ENCODE measurements at places on chromosomes 1 and 21.

DNA sequence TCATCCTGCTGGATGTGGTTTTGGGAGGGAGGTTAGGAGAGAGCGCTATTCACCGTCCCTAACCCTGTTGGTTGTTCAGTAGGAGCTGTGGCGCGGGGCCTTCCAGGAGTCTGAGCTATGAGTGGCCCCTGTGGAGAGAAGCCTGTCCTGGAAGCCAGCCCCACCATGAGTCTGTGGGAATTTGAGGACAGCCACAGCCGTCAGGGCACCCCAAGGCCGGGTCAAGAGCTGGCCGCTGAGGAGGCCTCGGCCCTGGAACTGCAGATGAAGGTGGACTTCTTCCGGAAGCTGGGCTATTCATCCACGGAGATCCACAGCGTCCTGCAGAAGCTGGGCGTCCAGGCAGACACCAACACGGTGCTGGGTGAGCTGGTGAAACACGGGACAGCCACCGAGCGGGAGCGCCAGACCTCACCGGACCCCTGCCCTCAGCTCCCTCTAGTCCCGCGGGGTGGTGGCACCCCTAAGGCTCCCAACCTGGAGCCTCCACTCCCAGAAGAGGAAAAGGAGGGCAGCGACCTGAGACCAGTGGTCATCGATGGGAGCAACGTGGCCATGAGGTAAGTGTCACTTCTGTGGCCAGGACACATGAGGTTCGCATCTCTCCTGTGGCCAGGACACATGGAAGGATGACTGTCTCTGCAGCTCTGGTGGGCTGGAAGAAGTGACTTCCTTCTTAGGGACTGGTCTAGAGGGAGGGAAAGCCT lies 1.2 kb downstream of the ZC3H12A start:
- peak; percentile 21 for DNase-seq

DNA sequence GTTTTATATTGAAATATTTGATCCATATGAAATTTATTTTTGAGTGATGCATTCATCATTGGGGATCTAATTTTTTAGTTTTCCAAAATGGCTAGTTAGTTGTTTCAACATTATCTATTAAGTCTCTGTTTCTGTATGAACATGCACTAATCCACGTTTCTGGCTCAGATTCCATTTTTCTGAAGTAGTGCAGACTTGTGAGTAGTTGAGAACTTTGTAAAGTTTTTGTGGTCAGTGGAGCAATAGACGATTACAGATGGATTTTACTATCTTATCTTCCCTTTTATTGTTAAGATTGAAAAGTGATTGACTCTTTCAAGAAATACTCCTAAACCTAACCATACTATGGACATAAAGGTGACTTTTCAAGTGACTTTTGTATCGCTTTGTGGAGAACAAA lies 16.7 kb downstream of the SOAT1 start:
- no peak for DNase-seq

GRCh38 chr1:29052941-29053340 lies 70.8 kb downstream of the TMEM200B start:
- no peak for DNase-seq

DNA sequence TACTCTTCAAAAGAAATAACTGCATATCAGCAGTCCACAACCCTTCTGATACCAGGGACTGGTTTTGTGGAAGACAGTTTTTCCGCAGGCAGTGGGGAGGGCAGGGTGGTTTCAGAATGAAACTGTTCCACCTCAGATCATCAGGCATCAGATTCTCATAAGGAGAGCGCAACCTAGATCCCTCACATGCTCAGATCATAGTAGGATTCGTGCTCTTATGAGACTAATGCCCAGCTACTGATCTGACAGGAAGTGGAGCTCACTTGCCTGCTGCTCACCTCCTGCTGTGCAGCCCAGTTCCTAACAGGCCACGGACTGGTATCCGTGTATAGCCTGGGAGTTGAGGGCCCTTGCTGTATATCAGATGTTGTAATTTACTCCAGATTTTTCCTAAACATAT lies 11.5 kb downstream of the RO60 start:
- peak; percentile 20 for DNase-seq

DNA sequence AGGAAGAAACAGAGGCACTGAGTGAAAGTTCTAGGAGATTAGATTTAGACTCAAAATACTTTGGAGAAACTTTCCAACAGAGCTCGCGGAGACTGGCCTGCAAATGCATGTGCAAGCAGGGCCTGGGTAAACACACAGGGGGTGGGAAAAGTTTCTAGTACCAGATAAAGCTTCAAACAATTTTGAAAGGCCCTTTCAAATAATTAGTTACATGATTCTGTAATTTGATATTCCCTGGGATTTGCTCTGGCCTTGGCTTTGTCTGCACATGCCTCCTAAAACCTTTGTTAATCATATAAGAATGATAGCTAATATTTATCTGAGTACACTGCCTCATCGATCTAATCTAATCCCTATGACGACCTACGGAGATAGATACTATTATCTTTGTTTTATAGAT lies 31.3 kb downstream of the VTCN1 start:
- no peak for DNase-seq

DNA sequence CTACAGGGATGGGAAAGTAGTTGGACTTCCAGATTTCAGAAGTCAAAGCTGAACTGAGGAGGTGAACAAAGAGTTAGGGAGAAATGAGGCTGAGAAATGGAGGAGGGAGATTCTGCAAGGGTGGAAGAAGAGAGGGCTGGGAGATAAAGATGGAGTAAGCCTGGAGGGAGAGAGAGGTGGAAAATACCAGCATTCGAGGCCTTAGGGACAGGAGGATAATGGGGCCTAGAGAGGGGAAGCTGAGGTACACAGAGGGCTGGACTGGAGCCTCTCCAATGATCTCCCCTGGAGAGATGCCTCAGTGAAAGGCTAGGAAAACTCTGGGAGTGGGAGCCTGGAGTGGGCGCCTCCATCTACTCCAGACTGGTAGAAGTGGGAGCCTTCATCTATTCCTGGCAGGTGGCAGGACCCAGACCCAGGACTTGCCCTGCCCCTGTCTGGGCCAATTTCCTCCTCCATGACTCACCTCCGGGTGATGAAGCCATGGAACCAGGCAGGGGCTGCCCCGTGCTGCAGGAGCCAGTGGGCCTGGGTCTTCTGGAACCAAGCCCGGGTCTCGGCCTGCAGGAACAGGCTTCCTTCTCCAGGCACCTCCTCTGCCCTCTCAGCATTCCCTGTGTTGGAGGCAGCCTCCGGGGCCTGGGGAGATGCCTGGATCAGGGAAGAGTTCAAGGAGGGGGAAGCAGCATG lies 1.9 kb downstream of the SH2D2A start:
- DNase-seq = peak; percentile 60

DNA sequence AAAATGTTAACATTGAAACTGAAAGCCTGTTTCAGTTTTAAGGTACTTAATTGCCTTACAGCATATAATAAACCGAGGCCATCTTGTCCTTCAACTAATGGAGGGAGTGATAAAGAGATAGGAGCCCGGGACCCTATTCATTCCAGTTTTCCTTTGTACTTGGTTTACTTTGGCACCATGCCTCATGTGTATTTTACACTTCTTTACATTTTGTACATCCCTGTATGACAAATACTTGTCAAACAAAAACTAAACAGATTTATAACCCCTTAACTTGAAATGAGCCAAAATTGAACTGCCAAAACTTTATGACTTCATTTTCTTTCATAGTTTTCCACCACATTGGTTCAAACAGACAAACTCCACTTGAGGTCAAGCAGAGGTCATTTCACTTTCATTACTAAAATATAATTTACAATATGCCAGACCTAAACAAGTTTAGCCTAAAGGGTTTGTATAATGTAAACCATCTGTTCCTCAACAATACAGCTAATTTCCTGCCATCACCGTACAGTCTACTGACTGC lies 30.9 kb upstream of the UBE2U start:
- no peak for DNase-seq

- no peak for DNase-seq
Observed at GRCh38 chr1:11044086-11044848, 2.8 kb downstream of the MASP2 start.

GRCh38 chr1:44406737-44407429 lies 1.8 kb downstream of the RNF220 start:
- DNase-seq = peak; percentile 18

DNA sequence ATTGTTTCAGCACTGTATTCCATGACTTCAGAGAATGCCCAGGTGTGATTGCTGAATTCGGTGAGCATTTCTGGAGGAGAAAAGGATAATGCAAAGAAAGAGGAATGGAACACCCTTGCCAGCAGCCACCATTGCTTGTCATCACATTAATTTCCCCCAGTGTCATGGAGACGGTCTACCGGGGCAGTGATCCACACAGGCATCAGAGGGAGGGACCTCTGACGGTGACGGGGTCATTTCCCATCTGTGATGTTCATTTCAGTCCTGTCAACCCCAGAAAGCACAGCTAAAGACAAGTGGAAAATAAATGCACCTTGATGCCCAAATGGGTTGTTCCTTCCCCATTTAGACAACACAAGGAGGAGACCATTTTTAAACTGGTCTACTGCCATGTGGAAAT lies 376.4 kb downstream of the PCP4 start:
- DNase-seq = no peak

GRCh38 chr1:208211921-208212843 lies 32.0 kb downstream of the PLXNA2 start:
- no peak for DNase-seq

DNA sequence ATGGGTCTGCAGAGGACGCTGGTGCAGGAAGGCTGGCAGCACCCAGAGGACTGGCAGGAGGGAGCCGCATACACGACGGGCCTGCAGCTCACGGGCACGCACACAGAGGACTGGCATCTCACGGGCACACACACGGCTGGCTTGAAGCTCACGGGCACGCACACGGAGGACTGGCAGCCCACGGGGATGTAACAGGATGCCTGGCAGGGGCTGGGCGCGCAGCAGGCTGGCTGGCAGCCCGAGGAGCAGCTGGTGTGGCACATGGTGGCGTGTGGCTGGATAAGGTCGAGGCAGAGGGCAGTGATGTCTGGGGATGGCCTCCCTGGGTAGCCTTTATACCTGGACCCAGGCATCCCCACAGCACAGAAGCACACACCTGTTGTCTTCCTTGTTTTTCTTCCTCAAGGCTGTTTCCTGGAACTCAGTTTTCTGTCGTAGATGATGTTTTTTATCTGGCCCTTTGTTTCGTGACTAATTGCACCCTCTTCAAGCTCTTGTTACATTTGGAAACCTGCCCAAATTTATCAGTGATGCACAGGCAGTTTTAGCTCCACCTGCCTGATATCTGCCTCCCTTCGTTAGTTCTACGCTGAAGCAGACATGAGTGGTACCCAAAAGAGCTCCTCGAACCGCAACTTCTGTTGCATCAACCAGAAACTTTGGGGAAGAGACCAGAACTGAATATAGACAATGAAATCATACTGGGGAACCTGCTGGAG lies at the start of gene KRTAP12-1:
Gene KRTAP12-1 (minus strand): TSS at position 303 of the 719 bp plus-strand sequence. CDS start 40 bp downstream, at position 263.
- no peak for DNase-seq

DNA sequence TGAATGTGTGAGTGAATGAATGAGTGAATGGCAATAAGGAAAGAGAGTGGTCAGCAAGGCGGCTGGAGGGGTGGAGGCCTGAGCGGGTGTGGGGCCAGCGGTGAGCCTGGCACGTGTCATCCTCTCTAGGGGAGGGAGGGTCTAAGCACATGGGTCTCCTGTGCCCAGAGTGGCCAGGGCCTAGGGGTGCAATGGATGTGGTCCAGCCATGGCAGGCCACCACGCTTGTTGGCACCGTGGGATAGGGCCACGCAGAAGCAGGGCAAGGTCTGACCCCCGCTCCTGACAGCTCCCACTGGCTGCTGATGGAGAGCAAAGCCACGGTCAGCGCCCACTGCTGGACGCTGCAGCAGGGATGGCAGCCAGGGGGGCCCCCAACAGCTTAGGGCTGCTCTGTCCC lies 19.5 kb upstream of the SPSB1 start:
- DNase-seq = no peak

- no peak for DNase-seq
Observed at GRCh38 chr21:33855190-33855589, 60.4 kb downstream of the ATP5PO start.

- peak; percentile 22 for DNase-seq
Observed at GRCh38 chr1:51877434-51878307, 856 bp downstream of the NRDC start.

GRCh38 chr1:218443255-218443654 lies 98.1 kb downstream of the TGFB2 start:
- DNase-seq = no peak

GRCh38 chr1:246355411-246356230 lies 151.5 kb downstream of the SMYD3 start:
- DNase-seq = no peak

Measured in activated CD8-positive, alpha-beta T cell treated with anti-CD3 and anti-CD28 coated beads for 36 hours (primary cell).